Thyroid gland (tissue), 4 donors: ENCODE measurements at places on chromosomes 7 and 10.

- no peak for DNase-seq
These were observed 55.5 kb upstream of the CCNJ start for GRCh38 chr10:95987685-95988426.

DNA sequence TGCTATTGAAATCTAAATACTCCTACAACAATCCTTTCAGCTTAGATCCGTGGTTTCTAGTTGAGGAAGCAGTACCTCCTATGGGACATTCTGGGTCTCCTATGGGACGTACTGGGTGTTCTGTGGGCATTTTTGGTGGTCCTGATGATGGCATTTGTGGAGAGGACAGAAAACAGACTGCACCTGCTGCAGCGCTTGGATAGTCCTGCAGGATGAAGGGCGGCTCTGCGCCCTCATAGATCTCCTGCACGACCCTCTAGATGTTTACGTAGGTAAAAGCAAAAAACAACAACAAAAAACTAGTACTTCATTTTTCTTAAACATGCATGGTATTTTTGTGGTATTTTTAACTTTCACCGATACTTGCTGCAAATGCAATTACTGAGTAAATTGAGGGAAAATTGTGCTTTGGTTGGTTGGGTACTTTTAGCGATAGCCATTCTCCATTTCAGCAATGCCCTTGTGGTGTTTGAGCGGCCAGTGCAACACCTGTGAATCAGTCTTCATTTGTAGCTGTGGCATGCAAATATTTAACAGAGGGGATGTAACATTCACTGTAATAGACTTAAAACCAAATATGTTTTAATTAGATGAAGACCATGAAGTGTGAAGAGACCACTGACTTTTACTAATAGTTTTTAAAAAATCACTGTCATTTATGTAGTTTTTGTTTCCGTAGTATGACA, 461.2 kb downstream of the SDK1 start:
- DNase-seq, result no peak

DNA sequence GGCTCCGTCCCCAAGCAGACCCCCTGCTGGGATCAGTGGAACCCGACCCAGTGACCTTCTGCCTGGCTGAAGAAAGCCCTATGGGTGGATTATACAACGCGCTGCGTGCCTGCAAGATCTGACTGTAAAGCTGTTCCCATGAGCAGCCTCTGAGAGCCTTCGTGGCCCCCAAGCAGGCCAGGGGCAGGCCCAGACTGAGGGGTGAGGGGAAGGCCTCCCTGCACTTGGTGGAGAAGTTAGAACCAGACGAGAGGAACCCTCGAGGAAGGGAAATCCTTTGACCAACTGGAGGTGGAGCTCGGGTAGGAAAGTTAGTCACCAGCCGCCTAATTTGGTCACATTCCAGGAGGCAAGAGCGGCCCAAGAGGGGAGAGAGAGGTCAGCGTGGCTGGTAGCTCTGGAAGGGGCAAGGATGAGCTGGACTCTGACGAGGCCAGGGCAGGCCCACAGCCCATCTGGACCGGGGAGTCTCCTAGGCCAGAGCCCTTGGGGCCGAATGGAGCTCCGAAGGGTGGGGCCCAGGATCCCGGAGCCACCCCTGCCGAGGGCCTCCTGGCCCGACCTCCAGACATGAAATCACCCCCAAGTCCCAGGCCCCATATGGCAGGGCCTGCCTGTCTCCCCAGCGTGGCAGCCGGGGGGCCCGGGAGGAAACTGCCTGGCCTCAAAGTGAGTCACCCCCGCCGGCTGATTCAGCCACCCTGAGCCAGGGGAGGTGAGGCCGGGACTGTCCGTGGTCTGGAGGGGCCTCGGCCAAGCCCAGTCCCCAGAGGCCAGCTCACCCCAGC, 23.3 kb upstream of the PDGFA start:
- no peak for DNase-seq

- no peak for DNase-seq
These were observed 90.4 kb upstream of the MYO3A start for GRCh38 chr10:25843551-25844170.

- DNase-seq, result no peak
These were observed 91.4 kb upstream of the CAV2 start for GRCh38 chr7:116408166-116408565.

- DNase-seq, result no peak
These were observed 366.6 kb downstream of the PRPF18 start for GRCh38 chr10:13953371-13953770.

GRCh38 chr10:95214793-95215192, 20.8 kb downstream of the ACSM6 start:
- DNase-seq, result peak; percentile 14

DNA sequence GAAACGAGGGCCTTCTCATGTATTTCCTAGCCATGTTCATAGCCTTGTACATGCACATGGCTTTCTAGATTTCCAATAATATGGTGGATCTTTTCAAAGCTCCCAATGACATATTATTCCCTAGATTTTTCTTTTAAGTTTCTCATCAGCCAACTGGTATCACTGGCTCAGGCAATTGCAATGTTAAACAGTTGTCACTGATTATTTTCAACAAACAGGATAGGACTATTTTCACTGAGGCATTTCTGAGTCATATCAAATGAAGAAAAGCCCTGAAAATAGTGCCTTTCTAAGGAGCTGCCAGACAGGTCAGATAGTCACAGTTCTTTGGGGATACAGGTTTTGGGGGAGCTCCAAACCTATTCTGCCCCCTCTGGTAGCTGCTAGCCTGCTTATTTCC, 4.5 kb upstream of the LMTK2 start:
- no peak for DNase-seq

- DNase-seq, result no peak
These were observed 27.3 kb upstream of the INHBA start for GRCh38 chr7:41730161-41730560.

GRCh38 chr7:35909870-35910357, 109.1 kb downstream of the SEPTIN7 start:
- no peak for DNase-seq

- no peak for DNase-seq
These were observed 105.1 kb downstream of the GRB10 start for GRCh38 chr7:50677638-50677996.

DNA sequence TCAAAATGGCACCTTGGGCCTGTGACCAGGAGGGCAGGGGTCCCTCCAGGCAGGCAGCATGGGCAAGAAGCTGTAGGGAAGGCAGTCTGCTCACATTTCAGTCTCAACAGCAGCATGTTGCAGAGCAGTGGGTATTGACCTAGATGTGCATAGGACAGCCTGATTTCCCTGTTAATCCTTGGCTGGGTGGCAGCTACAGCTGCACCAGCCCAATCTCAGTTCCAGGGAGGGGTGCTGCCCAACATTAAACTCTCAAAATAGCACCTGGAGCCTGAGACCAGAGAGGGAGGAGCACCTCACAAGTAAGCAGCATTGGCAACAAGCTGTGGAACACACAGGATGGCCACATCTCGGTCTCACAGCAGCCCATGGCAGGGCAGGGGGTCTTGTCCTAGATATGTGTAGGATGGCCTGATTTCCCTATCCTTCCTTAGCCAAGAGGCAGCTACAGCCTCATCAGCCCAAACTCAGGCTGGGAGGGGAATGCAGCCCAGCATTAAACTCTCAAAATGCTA, 10.3 kb downstream of the TMEM140 start:
- DNase-seq, result no peak
